ENCODE measurements at places on chromosomes 12 and 14.

GRCh38 chr14:20775901-20776300 is 5.2 kb upstream of the RNASE6 start:
- DNase-seq, result no peak

DNA sequence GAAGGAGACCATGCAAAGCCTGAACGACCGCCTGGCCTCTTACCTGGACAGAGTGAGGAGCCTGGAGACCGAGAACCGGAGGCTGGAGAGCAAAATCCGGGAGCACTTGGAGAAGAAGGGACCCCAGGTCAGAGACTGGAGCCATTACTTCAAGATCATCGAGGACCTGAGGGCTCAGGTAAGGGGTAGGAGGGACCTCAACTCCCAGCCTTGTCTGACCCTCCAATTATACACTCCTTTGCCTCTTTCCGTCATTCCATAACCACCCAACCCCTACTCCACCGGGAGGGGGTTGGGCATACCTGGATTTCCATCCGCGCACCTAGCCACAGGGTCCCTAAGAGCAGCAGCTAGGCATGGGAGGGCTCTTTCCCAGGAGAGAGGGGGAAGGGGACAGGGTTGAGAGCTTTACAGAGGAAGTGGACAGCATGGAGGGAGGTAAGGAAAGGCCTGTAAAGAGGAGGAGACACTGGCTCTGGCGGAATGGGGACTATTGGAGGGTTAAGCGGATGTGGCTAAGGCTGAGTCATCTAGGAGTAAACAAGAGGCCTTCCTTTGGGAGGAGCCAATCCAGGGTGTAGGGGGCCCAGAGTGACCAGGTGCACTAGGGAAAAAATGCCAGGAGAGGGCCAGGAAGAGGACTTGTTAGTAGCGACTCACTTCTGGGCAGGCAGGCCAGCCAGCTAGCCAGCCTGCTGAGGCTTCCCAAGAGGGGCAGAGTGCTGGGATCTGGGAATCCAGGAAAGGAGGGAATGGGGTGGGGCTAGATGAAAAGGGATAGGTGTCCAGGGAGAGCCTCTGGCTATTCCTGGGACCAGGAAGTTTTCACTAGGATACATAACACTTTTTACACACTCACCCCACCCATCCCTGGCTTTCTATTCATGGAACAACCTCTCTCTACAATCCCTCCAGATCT is 754 bp downstream of the KRT18 start:
- DNase-seq, result peak; percentile 93

GRCh38 chr14:99123208-99123870 is 148.7 kb downstream of the BCL11B start:
- no peak for DNase-seq

- DNase-seq, result no peak
Observed at GRCh38 chr12:124766727-124767065, 97.0 kb downstream of the SCARB1 start.

GRCh38 chr12:26697217-26697616 is 135.8 kb downstream of the ITPR2 start:
- no peak for DNase-seq

- DNase-seq, result no peak
Observed at GRCh38 chr14:97788846-97789526, 991.8 kb downstream of the VRK1 start.

DNA sequence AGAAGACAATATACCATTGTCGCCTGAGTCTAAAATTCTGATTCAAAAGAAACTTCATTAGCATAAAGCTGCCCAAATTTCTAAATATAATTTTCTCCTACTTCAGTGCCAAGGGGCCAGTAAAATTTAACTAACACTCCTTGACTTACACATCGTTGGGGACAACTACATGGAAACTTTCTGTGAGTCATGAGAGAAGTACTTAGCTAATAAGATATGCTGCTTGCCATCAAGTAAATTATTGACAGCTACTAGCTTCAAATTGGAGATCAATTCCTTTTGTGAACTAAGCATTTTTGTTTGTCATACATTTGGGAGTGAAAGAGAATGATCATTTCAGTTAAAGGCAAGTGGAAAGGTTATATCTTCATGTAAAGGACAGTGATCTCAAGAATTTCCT is 373.3 kb downstream of the MDGA2 start:
- no peak for DNase-seq

Data from H54 (cell line).